ENCODE measurements at places on chromosomes 4 and X. TPM values are rescaled to one million over a fixed set of nuclear protein-coding genes. Genes with fewer than 3 reads are reported as not detected.

The RHOXF1 gene
- total RNA-seq, result 0.29 TPM

The TASL gene
- 0.53 TPM for total RNA-seq

The NWD2 gene
- total RNA-seq, result 1.1 TPM

The SSX4B gene
- total RNA-seq, result not detected

The NHSL2 gene
- 6.1 TPM for total RNA-seq

The PUDP gene
- 16.9 TPM for total RNA-seq

The GBA3 gene
- total RNA-seq, result not detected

The GPR34 gene
- total RNA-seq, result 22.0 TPM

The FDCSP gene
- total RNA-seq, result not detected

The FIP1L1 gene
- 24.9 TPM for total RNA-seq

The SLC9A7 gene
- 4.8 TPM for total RNA-seq

The DMP1 gene
- not detected for total RNA-seq

The POLN gene
- total RNA-seq, result 6.3 TPM

The F8A2 gene
- total RNA-seq, result not detected

The ITIH6 gene
- total RNA-seq, result not detected

The ENPEP gene
- 7.4 TPM for total RNA-seq

All from left cardiac atrium (tissue), 4 donors.